MM.1S (cell line): ENCODE measurements at places on chromosomes 5 and 9.
A peak's percentile ranks its signal among the peaks of the same experiment; 100 is the strongest.

DNA sequence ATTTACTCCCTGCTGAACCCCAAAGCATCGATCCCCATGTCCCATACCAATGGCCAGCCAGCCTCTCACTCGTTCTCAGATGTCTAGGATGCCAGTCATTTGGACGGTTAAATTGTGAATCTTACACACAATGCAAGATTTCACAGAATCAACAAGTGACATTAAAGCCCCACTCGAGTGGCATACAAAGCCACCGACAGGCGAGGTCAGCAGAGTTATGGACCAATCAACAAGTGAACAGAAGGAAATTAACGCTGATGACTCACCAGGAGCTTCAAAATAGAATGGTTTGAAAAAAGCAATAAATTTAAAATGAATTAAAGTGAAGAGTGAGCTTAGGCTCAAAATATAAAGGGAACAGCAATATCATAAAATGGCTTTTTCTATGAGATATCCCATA is 8.2 kb upstream of the RUFY1 start:
- peaks cover 5% of the 10 kb centered on the region; the same call in 1 of the 2 replicates for H3K4me1 ChIP-seq
- H3K27ac ChIP-seq: no peak overlapping the region
- no peak overlapping the region for H3K4me3 ChIP-seq
- no peak for DNase-seq
- no peaks in the 10 kb centered on the region for H3K27me3 ChIP-seq

GRCh38 chr9:18909140-18910018 is 123.6 kb downstream of the SAXO1 start:
- H3K4me1 ChIP-seq: no peaks in the 10 kb centered on the region
- H3K27ac ChIP-seq: no peak overlapping the region
- H3K36me3 ChIP-seq: no peaks in the 10 kb centered on the region
- H3K27me3 ChIP-seq: no peaks in the 10 kb centered on the region

DNA sequence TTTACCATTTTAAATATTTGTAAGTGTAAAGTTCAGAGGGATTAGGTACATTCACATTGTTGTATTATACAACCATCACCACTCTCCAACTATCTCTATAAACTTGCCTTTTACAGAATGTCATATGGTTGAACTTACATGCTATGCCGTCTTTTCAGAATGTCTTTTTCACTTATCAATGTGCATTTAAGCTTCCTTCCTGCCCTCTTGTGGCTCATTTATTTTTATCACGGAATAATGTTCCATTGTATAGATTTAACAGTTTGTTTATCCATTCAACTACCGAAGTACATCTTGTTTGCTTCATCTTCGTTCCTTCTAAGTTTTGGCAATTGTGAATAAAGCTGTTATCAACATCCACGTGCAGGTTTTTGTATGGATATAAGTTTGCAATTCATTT is 133.3 kb upstream of the C6 start:
- no peak for DNase-seq
- no peak overlapping the region for H3K27ac ChIP-seq
- H3K36me3 ChIP-seq: no peaks in the 10 kb centered on the region
- H3K27me3 ChIP-seq: no peaks in the 10 kb centered on the region

- H3K4me1 ChIP-seq: 0 out of 2 replicates have a peak, but pooled peaks cover 5% of the 10 kb centered on the region
- peak; percentile 70 for DNase-seq
- no peak overlapping the region for H3K4me3 ChIP-seq
These were observed 2.2 kb upstream of the CCDC125 start for GRCh38 chr5:69334793-69335268.

DNA sequence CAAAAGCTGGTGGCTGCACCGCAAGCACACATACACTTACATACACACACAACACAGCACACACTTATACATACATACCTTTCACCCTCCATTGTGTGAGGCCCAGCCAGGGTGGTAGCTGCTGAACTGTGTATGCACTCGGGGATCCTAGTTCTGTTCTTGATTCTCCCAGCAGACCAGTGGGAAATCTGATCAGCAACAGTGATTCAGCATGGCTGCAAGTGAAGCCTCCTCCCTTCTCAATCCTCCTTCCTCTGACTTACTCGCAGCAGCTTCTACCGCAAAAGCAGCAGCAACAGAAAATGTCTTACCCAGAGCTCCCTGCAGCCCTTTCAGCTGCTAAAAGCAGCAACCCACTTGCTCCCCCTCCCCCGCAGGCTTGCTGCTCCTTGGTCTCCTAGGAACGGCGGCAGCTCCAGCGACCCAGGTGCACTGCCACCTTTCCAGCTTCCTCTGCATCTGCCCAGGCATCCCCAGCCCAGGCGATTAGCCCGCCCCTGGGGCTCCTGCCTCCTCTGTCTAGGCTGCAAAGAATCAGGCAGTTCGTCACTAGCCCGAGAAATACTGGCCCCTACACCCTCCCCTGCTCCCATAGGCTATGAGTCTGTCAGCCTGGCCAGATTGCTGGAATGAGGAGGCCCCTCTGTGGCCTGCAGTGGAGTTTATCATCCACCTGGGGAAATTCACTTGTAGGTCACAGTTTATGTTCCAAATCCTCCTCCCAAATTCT is at the start of gene KLHL3:
TSS of gene KLHL3 (minus strand) at position 535 of the 730 bp plus-strand sequence. CDS start at position 92, 443 bp downstream.
- peaks cover 34% of the 10 kb centered on the region for H3K4me1 ChIP-seq
- peak within 1 kb of the TSS; percentile 74 for H3K4me3 ChIP-seq
- H3K36me3 ChIP-seq: no peaks in the 10 kb centered on the region
- peak within 1 kb of the TSS; percentile 62 for H3K27ac ChIP-seq
- DNase-seq: peak; percentile 74
